SK-MEL-5 (cell line): ENCODE measurements at places on chromosomes 12 and 14. TPM values are rescaled to one million over a fixed set of nuclear protein-coding genes. Genes with fewer than 3 reads are reported as not detected.

Gene PRICKLE1
- 0.50 and 4.4 TPM in 2 replicates for total RNA-seq

Gene NDUFA9
- total RNA-seq = 174 and 189 TPM in 2 replicates

Gene MMP17
- total RNA-seq = 42.6 and 63.2 TPM in 2 replicates

Gene CMKLR1
- total RNA-seq = not detected in 2 replicates

Gene SERPINA5
- 0.16 and 0.32 TPM in 2 replicates for total RNA-seq

Gene EML1
- 11.1 and 12.1 TPM in 2 replicates for total RNA-seq

Gene DNAI7
- 0.21 TPM in 1 of 2 replicates, not detected in the other for total RNA-seq

Gene CCDC175
- total RNA-seq = not detected in 2 replicates

Gene FSCB
- total RNA-seq = not detected in 2 replicates

Gene DTX1
- 0.95 and 1.1 TPM in 2 replicates for total RNA-seq

Gene TMEM119
- total RNA-seq = not detected in 2 replicates
